ENCODE measurements at places on chromosomes 16 and 17.

DNA sequence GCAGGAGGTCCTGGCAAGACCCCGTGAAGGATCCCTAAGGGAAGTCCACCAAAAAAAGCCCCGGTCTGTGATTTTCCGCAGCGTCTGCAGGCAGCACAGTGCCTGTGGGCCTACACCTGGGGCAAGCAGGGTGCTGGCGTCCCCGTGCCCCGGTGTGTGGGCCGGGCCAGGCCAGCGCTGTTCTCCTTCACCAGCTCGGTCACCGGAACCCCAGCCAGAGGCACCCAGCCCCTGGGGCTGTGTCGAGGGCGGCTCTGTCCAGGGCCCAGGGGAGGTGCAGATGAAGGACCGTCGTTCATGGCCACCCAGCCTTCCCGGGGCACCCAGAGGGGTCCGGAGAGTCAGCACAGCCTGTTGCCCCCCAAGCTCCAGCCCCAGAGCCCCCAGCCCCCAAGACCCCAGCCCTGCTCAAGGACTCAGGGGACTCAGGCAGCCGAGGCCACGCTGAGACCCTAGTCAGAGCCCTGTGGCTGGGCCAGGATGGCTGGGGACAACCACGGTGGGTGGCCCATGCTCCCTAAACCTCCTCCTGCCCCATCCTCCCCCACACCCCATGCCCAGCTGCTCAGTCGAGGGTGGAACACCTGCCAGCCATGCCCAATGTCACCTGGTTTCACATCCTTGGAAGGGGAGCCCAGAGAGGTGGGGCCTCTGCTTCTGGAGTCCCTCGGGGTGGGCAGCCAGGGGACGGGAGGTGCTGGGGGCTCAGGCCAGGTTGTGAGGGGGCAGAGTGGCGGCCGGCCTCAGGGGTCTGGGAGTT, 5.7 kb upstream of the C1QTNF8 start:
- no peak for DNase-seq

- no peak for DNase-seq
Observed at GRCh38 chr17:19718041-19718612, 1.7 kb upstream of the SLC47A2 start.

- DNase-seq, result no peak
Observed at GRCh38 chr17:7174603-7175326, 4.4 kb downstream of the ASGR1 start.

DNA sequence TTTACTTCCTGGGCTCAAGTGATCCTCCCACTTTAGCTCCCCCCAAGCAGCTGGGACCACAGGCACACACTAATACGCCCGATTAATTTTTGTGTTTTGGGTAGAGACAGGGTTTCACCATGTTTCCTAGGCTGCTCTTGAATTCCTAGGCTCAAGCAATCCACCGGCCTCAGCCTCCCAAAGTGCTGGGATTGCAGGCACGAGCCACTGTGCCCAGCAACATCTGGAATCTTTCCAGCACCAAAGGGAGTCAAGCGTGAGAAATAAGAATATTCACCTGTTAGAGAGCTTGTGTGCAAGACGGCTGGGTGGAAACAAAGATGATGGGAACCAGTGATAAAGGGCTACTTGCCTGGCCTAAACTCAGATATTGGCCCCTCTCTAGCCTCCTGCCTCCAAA, 14.2 kb upstream of the ALOX12B start:
- DNase-seq, result no peak

- DNase-seq, result peak; percentile 62
Observed at GRCh38 chr17:7560172-7561027, 1.3 kb upstream of the SENP3 start.

- no peak for DNase-seq
Observed at GRCh38 chr16:12881740-12882139, 19.7 kb upstream of the SHISA9 start.

- no peak for DNase-seq
Observed at GRCh38 chr16:48172682-48173081, 16.9 kb upstream of the ABCC12 start.

- DNase-seq, result no peak
Observed at GRCh38 chr17:83037084-83037873, 42.1 kb upstream of the METRNL start.

DNA sequence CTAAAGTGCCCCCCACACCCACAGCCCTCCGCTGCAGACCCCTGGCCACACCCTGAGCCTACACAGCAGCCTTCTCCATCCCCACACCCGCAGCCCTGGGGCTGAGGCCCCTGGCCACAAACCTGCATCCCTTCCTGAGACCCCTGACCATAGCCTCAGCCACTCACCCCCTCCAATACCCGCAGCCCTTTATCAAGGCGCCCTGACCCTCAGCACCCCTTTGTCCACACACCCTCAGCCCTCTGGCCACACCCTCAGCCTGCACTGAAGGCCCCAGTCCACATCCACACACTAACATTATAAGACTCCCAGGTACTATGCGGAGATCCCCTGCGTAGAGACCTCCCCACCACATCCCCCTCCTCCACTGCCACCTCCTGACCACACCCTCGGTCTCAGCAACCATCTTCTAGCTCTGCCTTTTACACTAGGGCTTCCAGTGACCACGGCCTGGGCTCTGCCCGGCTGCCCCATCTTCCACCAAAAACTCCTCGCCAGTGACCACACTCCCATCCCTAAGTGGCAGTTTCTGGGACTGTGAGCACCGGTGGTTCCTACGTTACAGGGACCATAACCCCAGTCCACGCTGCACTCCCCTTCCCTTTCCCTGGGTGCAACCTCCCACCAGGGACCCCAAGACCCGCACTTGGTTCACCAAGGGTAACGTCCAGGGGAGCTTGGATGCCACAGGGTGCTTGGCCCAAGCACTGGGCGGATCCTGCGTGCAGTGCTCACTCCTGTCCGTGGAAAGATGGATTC, 818 bp downstream of the TPPP3 start:
- DNase-seq, result no peak

- peak; percentile 67 for DNase-seq
Observed at GRCh38 chr16:997440-998051, 16.0 kb downstream of the SOX8 start.

- no peak for DNase-seq
Observed at GRCh38 chr16:19923396-19923795, 38.7 kb upstream of the GPRC5B start.

- DNase-seq, result no peak
Observed at GRCh38 chr16:85396879-85397871, 215.9 kb upstream of the GSE1 start.

DNA sequence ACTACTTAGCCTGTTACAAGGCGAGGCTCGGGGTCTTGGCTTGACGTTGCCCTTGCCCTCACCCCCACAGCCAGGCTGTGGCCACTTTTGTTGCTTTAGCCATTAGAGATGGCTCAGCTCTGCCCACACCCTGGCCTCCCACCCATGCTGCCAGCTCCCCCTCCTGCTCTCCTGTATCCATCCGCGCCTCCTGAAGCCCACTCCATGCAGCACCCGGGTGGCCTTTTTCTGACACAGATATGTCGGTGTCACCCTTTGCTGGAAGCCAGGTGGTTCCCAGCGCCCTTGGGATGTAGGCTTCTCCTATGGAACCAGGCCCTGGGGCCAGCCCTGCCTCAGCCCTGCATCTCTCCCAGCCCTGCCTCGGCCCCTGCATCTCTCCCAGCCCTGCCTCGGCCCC, 9.7 kb downstream of the TSC2 start:
- DNase-seq, result no peak

DNA sequence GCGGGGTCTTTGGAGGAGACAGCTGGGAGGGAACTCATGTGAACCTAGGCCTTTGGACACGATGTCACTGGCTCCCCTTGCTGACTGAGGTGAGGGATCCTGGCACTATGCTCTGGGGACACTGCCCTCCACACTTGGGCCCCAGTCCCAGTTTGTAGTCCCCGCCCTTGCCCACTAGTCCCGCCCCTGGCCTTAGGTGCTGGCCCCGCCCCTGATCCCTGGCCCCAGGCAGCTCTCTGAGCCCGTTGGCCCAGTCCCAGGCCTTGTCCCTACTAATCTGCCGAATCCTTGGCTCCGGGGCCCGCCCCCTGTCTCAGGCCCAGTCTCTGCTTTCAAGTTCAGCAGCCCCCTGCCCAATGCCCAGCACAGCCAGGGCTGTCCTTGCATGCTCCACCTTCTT, 61.0 kb downstream of the SMPD3 start:
- DNase-seq, result no peak

DNA sequence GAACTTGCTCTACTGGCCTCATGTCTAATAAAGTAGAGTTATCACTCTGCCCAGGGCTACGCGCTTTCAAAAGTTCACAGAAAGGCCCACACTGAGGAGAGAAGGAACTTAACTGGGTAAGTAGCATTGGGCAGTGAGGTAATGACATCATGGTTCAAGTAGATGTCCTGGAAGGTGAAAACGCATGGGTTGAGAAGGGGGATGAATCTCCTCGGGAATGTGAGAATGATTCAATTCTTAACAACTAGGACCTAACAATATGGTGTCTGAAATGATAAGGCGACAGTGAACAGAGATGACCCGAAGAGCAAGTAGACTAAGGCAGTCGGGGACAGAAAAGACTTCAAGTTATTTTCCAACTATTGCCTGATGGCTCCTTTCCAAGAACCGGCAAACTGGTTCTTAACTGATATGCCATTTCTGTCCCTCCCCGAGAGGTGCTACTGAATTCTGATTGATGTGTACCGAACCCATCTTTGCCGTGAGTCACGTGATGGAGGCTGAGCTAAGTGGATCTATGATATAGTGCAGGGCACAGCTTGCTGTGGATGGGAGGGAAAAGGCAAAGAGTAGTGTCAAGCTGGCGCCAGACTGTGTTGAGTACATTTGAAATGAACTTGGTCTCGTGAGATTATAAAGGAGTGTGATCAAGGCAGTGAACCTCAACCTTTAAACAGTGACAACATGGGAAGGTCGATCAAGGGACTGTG, 44.1 kb downstream of the MARCHF10 start:
- no peak for DNase-seq

GRCh38 chr16:88790312-88791211, 5.5 kb upstream of the PIEZO1 start:
- DNase-seq, result peak; percentile 53

DNA sequence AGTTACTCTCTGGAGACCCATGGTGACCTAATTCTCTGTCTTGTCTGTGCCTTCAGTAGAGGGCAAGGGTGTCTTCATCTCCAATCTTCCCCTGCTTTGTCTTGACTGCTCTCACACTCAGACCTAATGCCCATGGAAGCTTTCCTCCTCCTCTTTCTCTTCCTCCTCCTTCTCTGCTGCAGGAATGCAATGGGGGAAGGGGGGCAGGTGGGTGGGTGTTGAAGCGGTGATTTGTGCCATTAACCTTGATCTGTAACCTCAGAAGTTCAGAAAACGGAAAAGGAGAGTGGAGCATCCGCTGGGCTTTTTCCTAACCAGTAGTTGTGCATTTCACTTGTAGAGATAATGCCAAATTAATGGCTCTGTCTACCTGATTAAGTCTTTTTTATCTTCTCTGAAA, 172.3 kb upstream of the CDH11 start:
- DNase-seq, result no peak

DNA sequence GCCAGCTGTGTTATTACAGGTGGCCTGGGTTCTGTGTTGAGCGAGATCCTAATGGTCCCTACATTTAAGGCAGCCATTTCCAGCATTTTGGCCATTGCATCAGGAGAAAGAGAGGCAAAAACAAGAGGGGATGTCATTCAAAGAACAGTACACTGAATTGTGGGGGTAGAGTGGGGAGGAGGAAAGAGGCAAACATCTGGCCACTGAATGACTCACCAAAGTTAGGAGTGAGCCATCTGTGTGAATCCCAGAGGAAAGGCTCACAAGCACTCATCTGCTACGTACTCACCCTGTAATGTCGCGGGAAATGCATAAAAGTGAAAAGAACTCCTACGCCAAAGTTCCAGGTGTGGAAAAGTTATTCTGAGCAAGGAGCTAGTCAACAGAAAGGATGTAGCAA, 16.7 kb downstream of the KRABD2 start:
- no peak for DNase-seq

GRCh38 chr16:23052908-23053580, 96.2 kb downstream of the USP31 start:
- no peak for DNase-seq

DNA sequence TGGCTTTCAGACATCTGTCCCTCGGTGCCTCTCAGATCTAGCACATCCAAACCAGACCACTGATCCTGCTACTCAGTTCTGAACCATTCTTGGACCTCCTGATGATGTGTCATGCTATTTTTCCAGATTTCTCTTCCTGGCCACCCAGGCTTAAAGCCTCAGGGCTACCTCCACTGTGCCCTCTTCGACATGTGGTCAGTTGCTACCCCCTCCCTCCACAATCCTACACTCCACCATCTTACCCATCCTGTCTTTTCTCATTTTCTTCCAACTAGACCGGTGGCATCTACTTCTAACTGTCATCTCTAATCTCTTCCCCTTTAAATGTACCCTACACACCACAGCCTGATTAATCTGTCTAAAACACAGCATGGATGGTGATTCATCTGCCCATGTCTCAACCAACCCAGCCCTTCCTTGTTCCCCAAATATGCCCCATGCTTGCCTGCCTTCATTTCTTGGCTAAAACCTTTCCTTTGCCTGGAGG, 478.6 kb downstream of the SLC39A11 start:
- DNase-seq, result no peak

DNA sequence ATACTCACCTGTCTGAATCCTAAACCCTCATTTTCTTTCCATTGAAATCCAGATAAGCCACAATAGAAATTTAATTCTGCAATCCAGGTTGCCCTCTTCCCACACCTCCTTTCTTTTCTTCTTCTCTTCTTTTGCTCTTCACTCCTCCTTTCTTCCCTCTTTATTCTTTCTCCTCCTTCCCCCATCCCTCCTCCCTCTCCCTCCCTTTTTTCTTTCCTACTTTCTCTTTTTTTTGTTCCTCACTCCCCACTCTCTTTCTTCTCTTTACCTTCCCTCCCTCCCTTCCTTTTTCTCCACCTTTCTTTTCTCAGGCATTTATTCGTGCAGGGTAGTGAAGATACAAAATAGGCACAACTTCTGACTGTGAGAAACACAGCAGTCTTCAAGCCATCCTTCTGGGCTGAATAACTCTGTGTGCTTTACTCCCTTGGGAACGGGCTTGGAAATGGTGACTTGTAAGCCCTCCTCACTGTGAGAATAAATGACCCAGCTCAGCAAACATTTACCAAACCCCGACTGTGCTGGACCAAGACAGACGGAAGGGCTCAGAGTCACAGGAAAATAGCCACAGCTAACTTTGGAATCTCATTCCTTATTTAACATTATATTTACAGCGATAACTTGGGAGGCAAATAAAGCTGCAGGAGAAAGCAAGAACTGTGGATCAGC, 140.8 kb downstream of the HAPSTR1 start:
- DNase-seq, result no peak

All from activated CD4-positive, alpha-beta T cell treated with anti-CD3 and anti-CD28 coated beads, Interleukin-2, amount 50 U/mL, for 1 hour (primary cell).